ENCODE measurements at places on chromosomes 16 and 17.

GRCh38 chr16:29903590-29903989 is 3.3 kb downstream of the ASPHD1 start:
- DNase-seq = no peak

- DNase-seq = no peak
Observed at GRCh38 chr17:32688221-32688620, 188.7 kb downstream of the MYO1D start.

- no peak for DNase-seq
Observed at GRCh38 chr17:19386051-19386929, 700 bp downstream of the MFAP4 start.

- no peak for DNase-seq
Observed at GRCh38 chr17:34598161-34598776, 18.9 kb downstream of the TMEM132E start.

DNA sequence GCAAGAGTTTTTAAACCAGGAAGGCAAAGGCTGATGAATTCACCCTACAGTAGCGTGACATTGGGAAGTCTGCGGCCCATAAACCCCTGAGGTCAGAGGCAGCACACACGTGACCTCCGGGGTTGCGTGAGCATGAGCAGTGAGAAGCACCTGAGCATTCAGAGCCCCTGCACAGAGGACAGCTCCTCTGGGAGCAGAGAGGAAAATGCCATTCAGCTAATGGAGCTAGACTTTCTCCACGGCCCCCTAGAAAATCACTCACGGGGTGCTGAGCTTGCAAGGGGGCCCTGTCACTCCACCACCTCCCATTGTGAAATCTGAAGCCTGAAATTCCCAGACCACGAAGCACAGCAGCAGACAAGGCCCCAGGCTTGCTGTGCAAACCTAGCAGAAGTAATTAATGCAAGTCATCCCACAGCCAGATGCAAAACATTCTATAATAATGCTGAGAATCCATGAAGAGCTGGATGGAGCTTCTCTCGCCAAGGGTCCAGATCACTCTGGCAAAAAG is 114.9 kb upstream of the RCVRN start:
- DNase-seq = no peak

DNA sequence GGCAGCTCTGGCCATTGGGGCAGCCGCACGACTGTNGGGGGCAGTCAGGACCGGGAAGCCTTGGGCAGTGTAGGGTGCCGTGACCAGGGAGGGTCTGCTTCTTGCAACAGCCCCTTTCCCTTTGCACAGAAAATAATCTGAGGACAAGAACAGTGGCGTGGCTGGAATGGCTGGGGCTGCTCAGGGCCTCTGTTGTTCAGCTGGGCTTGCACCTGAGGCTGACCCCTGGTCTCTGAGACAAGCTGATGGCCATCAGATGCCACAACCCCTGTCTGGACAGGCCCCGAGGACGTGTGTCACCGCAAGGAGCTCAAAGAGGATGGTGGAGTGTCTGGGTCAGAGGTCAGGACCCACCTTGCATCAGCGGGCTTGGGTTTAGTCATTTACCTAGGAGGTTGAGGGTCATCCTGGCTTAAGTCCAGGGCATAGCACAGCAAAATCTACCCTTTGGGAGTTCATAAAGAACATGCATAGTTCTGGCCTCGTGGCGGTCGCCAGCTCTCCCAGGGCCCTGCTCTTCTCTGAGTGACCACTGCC is 46.9 kb downstream of the METRNL start:
- DNase-seq = no peak

DNA sequence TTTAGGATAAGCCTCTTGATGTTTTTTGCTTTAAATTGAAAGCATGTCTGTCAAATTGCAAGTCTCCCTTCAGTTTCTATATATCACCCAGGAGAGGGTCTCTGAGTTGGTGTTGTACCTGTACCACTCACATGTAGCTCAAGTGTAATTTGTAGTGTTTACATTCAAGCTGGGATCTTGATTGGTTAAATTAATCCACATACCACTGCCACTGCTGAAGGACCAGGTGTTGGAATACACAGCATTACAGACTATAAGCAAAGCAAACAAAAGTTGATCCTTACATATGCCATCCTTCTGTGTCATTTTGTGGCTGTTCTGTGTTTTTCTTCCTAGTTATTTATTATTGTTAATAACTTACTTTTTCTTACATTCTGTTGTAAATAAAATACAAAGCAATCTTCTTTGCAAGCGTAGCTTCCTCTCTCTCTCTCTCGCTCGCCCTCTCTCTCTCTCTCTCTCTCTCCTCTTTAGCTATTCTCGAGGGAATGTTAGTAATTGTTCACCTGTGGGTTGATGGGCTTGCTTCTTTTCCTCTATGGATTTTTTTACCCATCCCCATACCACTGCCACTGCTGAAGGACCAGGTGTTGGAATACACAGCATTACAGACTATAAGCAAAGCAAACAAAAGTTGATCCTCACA is 20.8 kb upstream of the NOL11 start:
- DNase-seq = no peak

GRCh38 chr17:65794572-65794971 is 233.1 kb upstream of the AXIN2 start:
- DNase-seq = no peak

DNA sequence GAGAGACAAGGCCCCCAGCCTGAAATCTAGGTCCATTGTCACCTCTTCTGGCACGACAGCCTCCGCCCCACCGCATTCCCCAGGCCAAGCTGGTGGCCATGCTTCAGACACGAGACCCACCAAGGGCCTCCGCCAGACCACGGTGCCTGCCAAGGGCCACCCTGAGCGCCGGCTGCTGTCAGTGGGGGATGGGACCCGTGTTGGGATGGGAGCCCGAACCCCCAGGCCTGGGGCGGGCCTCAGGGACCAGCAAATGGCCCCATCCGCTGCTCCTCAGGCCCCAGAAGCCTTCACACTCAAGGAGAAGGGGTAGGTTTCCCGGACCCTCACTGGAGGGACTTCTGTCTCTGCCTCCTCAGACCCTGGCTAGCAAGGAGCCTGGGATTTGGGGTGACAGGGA is 1.0 kb downstream of the TEDC2 start:
- no peak for DNase-seq

DNA sequence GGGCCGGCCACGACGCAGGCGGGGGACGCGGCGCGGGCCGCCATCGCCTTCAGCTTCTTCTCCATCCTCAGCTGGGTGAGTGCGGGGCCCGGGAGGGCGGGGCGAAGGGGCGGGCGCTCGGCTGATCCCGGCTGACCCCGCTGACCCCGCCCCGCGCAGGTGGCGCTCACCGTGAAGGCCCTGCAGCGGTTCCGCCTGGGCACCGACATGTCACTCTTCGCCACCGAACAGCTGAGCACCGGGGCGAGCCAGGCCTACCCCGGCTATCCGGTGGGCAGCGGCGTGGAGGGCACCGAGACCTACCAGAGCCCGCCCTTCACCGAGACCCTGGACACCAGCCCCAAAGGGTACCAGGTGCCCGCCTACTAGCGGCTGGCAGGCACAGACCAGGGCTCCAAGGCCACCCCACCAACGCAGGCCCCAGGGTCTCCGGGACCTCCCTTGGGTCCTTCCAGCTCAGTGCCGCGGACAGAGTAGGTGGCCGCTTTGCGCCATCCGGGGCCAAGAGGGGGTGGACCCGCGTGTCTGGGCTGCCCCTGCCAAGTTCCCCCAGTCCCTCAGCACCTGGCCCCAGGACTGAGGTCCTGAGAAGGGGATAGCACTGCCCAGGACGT is 3.0 kb downstream of the SYNGR3 start:
- DNase-seq = peak; percentile 29

DNA sequence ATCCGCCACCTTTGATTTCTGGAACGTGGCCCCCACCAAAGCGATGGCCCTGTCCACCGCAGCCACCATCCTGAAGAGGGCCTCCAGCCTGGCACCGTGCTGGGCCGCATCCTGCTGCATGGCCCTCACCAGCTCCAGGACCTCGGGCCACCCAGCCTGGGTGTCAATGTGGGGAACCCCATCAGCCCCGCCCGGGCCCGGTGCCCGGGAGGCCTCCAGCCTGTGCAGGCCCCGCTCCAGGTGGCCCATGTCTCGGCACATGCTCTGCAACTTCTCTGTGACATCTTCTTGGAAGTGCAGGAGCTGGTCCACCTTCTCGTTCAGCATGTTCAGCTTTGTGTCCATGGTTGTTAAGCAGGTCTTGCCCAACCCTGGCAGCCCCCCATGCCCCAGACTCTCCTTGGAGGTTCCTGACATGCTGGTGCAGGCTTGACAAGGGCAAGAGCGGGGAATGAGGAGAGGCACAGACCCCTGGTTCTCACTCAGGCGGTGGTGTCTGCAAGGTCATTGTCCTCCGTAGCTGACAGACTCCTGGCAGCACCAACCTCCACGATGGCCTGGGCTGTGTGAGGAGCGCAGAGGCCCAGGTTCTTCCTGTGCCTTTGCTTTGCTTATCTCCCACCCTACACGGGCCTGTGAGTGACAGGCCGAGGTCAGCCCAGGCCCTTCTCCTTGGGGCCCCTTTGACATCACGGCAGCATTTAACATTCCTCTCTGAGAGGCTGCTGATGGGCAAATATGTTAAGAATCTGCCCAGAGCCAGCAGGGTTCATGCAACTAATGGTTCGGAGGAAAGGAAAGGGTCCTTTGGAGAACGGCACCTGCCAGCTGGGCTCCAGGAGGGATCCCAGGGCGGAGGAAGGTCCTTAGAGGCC is at the start of gene MYLK3:
TSS of gene MYLK3 (minus strand) at position 568 of the 875 bp plus-strand sequence. CDS start at position 417, 151 bp downstream.
- DNase-seq = no peak

GRCh38 chr16:17899141-17899540 is 428.4 kb upstream of the XYLT1 start:
- no peak for DNase-seq

GRCh38 chr17:43952351-43952723 is 1.4 kb downstream of the PYY start:
- DNase-seq = no peak

- DNase-seq = no peak
Observed at GRCh38 chr17:2551493-2551892, 39.8 kb upstream of the METTL16 start.

- DNase-seq = peak; percentile 36
Observed at GRCh38 chr17:29572691-29573557, 4.4 kb downstream of the TP53I13 start.

- no peak for DNase-seq
Observed at GRCh38 chr17:72004011-72004427, 116.8 kb upstream of the SOX9 start.

GRCh38 chr16:84661418-84662060 is 13.2 kb downstream of the KLHL36 start:
- DNase-seq = no peak

DNA sequence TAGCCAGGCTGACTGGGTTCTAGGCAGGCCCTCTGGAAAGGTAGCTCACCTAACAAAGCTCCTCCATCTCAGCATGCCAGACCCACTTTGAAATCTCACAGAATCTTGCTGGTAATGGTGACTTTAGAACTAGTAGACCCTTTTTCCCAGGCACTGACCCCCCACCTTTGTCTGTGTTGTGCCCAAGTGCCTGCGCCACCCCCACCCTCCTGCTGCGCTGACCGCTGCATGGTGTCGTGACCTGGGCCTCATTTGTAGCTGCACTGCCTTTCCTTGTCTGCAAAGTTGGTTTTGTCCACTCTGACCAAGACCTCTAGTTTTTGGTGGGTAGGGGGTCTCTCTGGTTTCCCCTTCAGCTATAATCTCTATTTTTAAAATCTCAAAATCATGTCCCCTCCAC is 6.8 kb downstream of the ATXN1L start:
- DNase-seq = no peak

DNA sequence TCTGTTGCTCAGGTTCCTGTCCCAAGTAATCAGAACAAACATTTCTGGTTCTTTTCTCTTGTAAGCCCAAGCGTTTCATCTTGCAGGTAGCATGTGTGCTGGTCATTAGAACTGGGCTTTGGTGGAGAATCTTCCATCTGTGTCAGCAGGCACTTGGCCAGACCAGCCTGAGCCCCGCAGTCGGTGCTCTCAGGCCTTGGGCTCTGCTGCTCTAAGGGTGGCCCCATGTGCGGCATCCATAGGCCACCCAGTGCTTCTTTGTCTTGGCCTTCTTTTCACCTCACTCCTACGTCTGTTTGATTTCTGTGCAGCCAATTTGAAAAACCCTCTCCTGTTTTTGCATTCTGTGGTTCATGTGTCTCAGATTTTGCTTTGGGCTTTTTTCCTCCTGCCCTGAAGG is 51.6 kb downstream of the PLD6 start:
- DNase-seq = no peak

DNA sequence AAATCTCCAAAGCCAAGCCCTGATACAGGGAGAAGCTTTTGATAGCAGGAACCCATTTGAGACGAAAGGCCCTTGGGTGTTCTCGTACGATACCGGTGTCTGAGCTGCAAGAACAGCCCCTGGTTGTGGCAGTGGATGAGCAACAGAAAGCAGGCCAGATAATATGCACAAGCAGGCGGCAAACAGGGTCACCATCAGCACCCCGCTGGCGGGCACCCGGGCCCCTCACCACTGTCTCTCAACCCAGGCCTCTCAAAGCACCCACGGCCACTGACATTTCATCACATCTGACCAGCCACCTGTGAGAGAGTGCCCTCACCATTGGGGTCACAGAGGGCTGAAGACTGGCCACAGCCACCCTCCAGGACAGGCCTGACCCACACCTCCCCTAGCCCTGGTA is 230.4 kb downstream of the C16orf78 start:
- no peak for DNase-seq

- no peak for DNase-seq
Observed at GRCh38 chr16:11510178-11510973, 76.3 kb downstream of the LITAF start.

DNA sequence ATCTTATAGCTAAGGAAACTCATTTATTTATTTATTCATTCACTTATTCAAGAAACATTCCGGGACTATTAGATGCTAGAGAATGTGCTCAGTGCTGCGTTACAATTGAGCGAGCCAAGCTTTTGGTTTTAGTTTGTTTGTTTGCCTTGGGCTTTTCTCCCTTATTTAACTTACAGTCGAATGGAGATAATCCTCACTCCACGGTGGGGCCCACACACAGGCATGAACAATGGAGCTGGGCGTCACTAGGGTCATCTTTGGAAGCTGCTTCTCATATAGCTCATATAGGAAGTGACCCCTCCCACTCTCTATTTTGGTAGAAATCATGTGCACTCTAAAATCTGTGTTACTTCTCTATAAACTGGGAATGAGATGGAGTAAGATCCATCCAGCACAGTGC is 210.0 kb downstream of the TMEM114 start:
- no peak for DNase-seq

DNA sequence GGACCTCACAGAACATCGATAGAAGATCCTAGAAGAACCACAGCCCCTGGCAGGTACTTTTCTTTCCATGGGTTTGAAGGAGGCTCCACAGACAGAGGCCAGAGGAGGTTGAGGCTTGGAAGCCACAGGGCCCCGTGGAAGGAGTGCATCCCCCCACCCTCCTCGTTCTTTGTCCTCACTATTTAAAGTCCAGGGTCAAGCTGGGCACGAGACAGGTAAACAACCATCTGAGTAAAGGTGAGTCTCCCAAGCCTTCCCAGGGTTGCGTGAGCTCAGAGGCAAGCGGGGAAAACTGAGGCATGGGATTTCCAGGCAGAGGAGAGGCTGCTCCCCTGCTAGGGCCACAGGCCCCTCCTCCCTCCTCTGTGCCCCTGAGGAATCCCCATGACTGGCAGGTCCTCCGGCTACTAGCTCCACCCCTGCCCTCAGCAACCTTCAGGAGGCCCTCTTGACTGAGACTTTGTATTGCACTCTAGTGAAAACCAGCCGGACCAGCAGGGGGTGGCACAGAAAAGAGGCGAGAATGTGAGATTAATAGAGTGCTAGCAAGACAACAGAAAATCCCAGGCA is 927 bp upstream of the SULT1A2 start:
- no peak for DNase-seq

Measured in T-helper 9 cell (primary cell).